NCI-H1105 (cell line): ENCODE measurements at places on chromosomes 5 and 9.
A peak's percentile ranks its signal among the peaks of the same experiment; 100 is the strongest.

- DNase-seq: no peak
Observed at GRCh38 chr9:87229108-87229507, 268.6 kb upstream of the DAPK1 start.

GRCh38 chr5:141942185-141942857, 15.7 kb downstream of the PCDH12 start:
- no peak for DNase-seq

DNA sequence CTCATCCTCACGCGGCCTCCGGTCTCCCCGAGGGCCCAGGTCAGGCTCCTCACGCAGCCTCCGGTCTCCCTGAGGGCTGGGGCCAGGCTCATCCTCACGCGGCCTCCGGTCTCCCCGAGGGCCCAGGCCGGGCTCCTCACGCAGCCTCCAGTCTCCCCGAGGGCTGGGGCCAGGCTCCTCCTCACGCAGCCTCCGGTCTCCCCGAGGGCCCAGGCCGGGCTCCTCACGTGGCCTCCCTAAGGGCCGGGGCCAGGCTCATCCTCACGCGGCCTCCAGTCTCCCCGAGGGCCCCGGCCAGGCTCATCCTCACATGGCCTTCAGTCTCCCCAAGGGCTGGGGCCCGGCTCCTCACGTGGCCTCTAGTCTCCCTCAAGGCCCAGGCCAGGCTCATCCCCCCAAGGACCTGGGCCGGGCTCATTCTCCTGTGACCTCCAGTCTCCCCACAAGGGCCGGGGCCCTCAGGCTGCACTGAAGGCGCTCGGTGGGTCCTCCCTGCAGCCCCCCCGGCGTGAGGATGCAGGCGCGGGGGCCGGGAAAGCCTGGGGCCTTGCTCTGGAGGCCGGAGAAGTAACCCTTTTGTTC, 51.2 kb upstream of the FCN2 start:
- DNase-seq: no peak

DNA sequence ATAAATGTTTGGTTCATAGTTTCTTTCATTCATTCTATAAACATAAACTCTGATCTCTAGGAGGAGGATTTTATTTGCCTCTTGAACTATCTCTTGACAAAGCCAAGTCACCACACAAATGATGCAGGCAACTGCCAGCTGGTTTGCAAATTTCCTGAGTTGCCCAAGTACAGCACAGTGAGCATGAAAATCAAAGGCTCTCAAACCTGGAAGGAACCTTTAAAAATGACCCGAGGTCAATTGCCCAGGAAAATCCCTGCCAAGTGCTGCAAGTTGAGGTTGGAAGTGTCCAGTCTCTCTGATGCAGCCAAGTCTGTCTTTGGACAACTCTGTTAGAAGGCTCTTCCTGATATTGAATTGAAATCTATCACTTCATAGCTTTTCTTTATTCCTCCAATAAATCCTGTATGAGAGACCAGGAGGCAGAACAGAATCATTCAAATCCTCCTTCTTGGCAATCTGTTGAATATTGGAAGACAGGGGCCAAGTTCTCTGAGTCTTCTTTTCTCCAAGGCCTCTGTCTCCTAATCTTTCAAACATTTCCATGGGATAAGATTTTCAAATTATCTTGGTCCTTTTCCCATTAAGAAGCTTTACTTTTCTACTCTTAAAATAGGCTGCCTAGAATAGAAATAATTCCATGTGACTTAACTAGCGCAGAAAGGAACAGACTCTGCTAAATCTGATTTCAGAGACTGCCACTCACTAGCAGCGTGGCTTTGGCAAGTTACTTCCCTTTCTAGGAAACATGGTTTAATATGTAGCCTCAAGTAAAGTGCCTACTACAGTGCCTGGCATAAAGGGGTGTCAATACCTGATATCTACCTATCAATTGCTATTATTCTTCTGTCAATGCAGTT, 159.2 kb downstream of the SNX18 start:
- no peak for DNase-seq

DNA sequence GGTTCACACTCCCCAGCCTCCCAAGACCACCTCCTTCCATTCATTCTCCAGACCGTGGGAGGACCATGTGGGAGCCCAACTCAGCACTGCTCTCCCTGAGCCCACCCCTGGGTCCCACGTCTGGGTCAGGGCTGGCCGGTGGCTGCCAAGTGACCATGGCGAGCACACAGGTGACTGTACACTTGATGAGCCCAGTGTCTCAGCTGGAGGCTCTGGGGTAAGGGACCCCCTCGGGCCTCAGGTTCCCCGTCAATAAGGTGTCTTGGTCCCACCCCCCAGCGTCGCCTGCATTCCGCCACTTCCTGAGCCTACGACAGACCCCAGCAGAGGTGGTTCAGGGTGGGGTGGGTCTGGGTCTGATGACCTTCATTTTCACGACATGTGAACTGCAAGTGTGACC, 38.8 kb downstream of the HK3 start:
- DNase-seq: no peak

- DNase-seq: no peak
Observed at GRCh38 chr5:57163553-57164006, 10.3 kb upstream of the GPBP1 start.

DNA sequence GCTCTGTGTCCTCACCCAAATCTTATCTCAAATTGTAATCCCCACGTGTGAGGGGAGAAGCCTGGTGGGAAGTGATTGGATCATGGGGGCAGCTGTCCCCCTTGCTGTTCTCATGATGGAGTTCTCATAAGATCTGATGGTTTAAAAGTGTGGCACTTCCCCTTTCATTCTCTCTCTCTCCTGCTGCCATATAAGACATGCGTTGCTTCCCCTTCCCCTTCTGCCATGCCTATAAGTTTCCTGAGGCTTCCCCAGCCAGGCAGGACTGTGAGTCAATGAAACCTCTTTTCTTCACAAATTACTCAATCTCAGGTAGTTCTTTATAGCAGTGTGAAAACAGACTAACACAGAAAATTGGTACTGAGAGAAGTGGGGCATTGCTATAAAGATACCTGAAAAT, 107.7 kb downstream of the DMAC1 start:
- no peak for DNase-seq

DNA sequence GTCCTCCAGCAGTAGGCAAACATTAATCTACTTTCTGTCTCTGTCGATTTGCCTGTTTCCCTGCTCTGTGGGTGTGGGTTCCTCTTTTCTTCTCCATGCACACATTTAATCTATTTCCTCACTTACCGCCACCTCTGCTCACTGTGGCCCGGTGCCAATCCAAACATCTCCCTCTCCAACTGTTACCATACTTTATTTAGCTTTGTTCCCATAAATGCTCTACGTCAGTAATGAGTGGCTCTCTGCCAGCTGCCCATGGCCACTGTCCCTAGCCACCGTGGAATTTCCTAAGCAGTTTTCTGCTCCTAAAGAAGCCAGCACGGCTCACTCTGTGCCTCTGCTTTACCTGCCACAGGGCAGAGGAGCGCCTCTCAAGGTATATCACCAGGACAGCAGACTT, 19.5 kb upstream of the GOLPH3 start:
- DNase-seq: peak; percentile 95

DNA sequence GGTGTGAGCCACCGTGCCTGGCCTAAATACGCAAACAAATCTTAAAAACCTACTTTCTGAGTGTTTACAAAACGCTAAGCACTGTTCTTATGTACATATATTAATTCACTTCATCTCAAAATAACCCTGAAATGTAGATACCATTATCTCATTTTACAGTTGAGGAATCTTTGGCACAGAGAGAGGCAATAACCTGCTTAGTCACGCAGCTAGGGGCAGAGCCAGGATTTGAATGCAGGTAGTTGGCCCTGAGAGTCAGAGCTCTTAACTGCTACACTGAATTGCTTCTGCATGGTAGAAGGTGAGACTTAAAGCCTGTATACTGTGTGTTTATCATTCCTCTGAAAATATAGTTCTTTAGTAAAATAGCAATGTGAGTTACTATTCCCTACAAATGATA, 21.9 kb downstream of the ARHGEF37 start:
- no peak for DNase-seq

GRCh38 chr9:137085920-137086530, 760 bp upstream of the MAN1B1 start:
- DNase-seq: no peak

- DNase-seq: peak; percentile 34
Observed at GRCh38 chr5:68898951-68899471, 194.8 kb upstream of the SLC30A5 start.

GRCh38 chr9:136965771-136966484, 11.4 kb upstream of the PTGDS start:
- no peak for DNase-seq

DNA sequence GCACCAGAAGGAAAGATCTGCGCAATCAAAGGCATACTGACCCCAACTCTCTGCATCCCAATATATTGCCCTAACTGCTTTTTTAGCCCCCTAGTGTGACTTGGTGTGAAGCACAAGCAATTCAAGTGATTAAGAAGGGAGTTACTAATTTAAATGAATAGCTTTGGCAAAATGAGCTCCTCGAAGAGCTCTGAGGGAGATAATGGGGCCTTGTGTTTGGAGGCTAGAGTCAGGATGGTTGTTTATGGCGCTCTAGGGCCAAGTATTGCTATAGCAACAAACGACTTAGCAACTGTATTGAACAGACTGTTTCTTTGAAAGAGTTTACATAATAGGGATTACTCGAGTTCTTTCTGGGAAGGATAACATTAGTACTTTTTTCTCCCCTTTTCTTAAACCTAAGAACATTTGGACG, 11.5 kb upstream of the C5orf58 start:
- peak; percentile 12 for DNase-seq
